Posterior cingulate gyrus (tissue), 11 donors: ENCODE measurements at places on chromosomes 3 and 15.

GRCh38 chr3:15385901-15386653 lies 41.3 kb downstream of the METTL6 start:
- no peak for DNase-seq

DNA sequence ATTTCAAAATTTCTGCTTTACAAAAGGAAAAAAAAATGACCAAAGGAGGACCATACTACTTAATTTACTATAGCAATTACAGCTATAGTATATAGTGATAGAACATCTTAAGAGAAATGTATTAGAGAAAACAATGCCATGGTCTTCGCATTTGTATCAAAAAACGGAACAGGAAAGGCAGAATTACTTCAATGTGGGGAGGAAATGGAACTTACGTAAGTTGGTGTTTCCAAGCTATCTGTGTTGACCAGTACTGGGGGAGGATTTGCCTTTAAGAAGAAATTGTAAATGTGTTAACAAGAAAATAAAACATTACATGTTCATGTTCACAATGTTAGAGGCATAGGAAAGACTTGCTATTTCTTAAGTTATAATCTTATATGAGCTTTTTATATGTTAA lies 119.9 kb upstream of the MELTF start:
- no peak for DNase-seq

DNA sequence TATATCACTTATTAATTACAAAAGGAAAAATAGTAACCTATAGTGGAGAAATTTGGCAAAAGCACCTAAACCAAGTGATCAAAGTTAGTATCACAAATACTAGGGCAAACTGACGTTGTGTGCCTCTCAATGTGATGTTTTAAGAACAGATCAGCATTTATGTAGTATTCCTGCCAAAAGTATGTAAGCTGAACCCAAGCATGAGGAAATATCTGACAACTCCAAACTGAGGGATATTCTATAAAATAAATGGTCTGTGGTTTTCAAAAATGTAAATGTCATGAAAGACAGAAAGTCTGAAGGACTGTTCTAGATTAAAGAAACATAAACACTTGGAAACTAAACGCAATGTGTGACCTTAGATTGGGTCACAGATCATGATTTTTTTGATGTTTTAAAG lies 34.3 kb upstream of the PIK3CA start:
- no peak for DNase-seq

- no peak for DNase-seq
These were observed 171.8 kb downstream of the TMEM108 start for GRCh38 chr3:133209871-133210550.

GRCh38 chr3:179949412-179949811 lies 87.3 kb downstream of the PEX5L start:
- DNase-seq = no peak
